ENCODE measurements at places on chromosomes 6 and 20.

- DNase-seq, result no peak
Observed at GRCh38 chr6:118893064-118893806, 717 bp upstream of the ASF1A start.

GRCh38 chr6:15490242-15491100, 172.4 kb downstream of the DTNBP1 start:
- no peak for DNase-seq

DNA sequence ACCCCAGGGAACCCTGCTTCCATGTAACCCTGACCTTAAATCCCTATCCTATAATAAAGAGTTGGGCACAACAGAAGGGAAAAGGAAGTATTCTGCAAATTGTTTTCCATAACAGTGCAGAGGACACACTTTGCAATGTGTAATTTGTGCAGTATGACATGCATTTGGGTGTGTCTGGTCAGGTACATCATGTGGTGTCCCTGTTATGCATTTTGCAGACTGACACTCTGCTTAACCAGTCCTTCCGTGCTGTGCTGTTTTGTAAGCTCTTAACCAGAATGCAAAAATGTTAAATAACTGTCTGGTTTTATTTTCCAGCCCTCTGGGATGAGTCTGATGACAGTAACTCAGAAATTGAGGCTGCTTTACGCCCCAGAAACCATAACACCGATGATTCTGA, 57.0 kb upstream of the XRN2 start:
- DNase-seq, result no peak

- DNase-seq, result no peak
Observed at GRCh38 chr6:142265476-142265875, 36.3 kb upstream of the ADGRG6 start.

DNA sequence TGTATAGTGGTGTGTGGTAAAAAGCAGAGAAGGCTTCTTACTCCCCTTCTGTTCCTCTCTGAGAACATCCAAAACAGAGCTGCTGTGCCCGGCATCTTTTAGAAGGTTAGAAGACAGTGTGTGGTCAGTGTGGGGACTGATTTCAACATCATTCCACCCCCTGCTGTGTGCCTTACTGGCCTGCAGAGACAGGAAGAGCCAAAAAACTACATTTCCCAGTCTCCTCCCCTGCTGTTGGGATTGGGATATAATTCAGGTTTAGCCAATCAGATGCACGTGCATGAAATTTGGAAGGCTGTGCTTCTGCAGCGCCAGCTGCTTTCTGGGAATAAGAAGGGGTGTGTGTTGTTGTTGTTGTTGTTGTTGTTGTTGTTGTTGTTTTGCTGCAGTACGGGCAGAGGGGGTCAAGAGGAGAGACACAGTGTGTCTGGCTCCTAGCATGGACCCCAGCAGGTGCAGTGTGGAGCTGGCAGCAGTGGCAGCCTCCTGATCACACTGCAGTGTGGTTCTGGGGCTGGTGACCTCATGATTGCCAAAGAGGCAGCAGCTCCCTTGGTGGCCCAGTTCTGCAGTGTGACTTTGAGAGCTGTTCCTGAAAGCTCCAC, 74.7 kb downstream of the MRPL14 start:
- peak; percentile 76 for DNase-seq

GRCh38 chr6:37061157-37061804, 55.8 kb downstream of the FGD2 start:
- DNase-seq, result no peak

GRCh38 chr6:169803816-169804340, 52.5 kb downstream of the ERMARD start:
- no peak for DNase-seq

- DNase-seq, result no peak
Observed at GRCh38 chr20:17917832-17918618, 50.6 kb downstream of the SNX5 start.

- no peak for DNase-seq
Observed at GRCh38 chr6:144675231-144675861, 390.2 kb downstream of the UTRN start.

GRCh38 chr6:137879299-137879698, 12.2 kb downstream of the TNFAIP3 start:
- DNase-seq, result no peak

GRCh38 chr6:119280668-119281067, 68.9 kb downstream of the MAN1A1 start:
- DNase-seq, result no peak

DNA sequence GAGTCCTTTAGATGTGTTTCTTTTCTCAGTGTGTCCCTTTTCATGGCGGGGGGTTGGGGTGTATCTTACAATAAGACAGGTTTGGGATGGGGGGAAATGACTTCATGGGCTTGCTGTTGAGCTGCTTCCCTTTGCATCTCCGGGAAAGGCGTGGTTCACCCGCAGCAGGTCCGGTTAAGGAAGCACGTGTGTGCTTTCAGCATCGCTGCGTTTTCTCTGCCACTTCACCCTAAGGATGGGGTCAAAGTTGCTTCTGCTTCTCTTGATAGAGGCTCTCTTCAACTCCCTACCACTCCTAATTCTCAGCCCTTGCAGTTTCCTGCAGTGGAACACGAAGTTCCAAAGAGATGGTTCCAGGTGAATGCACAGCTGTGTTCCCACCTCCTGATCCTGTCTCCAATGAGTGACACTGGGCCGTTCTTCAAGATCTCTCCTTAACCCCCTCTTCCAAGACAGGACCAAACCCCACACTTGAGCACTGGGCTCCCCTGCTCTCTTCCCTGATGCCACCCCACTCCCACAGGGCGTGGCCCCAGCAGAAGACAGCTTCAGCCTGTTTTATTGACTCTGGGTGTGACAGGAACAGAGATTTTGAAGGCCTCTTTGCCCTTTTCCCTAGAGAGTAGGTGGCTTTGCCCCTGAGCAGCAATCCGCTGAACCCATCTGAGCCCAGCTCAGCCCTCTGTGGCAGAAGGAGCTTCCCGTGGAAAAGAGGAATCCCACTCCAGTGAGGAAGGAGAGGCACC, 85.2 kb downstream of the PLEKHG1 start:
- no peak for DNase-seq

GRCh38 chr6:6897140-6897539, 210.6 kb upstream of the RREB1 start:
- DNase-seq, result no peak

DNA sequence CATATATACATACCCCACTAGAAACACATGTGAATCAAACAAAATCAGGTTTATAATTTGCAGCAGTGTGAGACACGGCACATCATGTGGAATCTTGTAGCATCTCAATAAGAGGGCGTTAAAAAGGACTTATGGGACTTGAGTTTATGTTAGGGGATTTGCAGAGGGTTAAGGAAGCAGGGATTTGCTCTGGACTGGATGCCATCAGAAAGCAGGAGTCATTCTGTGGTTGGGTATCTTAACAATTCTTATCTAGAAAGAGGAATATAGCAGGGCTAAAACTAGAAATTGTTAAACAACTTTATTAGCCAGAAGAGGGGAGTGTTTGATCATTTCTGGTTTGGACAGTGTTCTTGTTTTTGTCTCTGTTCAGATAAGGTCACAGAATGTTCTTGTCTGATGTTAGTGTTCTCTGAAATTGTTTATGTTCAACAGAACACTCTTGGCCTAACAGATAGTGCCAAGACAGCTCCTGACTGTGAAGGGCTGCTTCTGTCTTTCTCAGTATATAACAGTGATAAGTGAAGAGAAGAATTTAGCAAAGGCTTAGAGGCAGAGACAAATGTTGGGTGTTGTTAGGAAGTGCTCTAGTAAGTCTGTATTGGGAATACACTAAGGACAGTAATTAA, 39.2 kb downstream of the LIN28B start:
- no peak for DNase-seq

GRCh38 chr6:111478749-111479148, 4.3 kb downstream of the REV3L start:
- DNase-seq, result no peak

- DNase-seq, result no peak
Observed at GRCh38 chr20:47300071-47300470, 56.4 kb downstream of the ZMYND8 start.

DNA sequence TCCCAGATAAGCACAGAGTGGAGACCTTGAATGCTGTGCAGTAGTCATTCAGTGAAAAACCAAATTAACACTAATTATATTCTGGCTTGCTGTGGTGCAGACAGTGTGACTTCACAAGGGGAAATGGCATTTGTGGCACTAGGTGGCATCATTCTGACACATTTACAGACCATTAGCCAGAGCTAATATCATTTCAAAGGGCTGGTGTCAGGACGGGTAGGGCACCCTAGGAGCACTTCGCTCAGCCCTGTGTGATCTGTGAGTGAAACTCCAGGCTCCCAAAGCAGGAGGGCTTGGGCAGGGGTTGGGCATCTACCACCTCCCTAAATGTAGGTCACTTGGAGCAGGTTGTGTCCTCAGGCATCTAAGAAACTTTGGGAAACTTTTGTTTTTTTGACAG, 555.8 kb downstream of the PKHD1 start:
- no peak for DNase-seq

- no peak for DNase-seq
Observed at GRCh38 chr6:99397287-99397686, 3.3 kb upstream of the COQ3 start.

GRCh38 chr6:39330057-39330456, 7.6 kb upstream of the KCNK16 start:
- no peak for DNase-seq

- no peak for DNase-seq
Observed at GRCh38 chr6:91572878-91573277, 986.0 kb upstream of the MAP3K7 start.
